Stimulated activated CD4-positive, alpha-beta T cell treated with anti-CD3 and anti-CD28 coated beads, Interleukin-12 subunit alpha, Interleukin-12 subunit beta, amount 100 ng/mL, for 4 hours (primary cell): ENCODE measurements at places on chromosomes 12 and 14.

GRCh38 chr14:32224737-32225377 lies 21.8 kb upstream of the RNU6-8 start:
- no peak for DNase-seq

DNA sequence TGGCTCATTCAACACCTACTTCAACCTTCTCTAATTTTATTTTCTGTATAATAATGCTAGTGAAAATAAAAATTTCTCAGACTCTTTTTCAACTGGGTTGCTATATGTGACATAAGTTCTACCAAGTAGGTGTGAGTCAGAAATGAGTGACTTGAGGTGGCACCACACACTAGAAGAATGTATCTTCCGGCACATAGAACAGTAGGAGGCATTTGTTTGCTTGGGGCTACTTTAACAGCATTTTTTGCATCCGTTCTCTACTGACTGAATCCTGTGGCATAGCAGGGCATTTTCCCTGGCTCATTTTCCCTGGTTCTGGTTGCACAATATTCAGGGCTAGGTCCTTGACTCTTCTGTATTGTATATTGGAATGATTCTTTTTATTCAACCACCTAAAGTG lies 194.0 kb upstream of the SLC16A7 start:
- no peak for DNase-seq

GRCh38 chr14:104686624-104687517 lies 2.5 kb upstream of the INF2 start:
- DNase-seq = no peak

GRCh38 chr12:176321-177181 lies 37.4 kb downstream of the SLC6A12 start:
- DNase-seq = no peak

DNA sequence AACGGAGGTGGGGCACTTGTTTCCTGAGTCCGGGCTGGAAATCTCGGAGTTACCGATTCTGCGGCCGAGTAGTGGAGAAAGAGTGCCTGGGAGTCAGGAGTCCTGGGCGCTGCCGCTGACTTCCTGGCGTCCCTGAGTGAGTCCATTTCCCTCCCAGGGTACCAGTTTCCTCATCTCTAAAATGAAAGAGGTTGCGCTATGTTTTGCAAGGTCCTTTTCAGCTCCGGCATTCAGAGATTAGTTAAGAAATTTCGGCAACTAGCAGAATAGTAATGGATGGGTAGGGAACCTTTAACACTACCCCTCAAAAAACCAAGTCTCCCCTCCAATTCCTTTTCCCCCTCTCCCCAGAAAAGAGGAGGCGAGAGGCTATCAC lies 724 bp downstream of the BLOC1S1 start:
- DNase-seq = no peak

DNA sequence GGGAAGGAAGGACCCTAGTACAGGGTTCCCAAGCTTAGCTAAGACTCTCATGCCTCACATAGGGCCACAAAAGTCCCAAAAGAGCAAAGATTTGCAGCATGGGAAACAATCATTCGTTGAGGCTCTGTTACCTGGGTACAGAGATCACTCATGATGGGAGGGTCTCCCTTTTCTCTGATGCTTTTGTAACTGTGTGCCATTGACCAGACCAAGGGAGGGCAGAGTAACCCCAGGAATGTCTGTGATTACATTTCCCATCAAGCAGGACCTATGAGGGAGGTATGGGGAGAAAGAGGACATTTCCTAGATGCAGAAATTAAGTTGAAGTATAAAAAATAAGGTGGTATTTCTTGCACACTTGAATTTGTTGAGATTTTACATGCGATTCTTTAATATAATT lies 16.4 kb upstream of the DLGAP5 start:
- no peak for DNase-seq

DNA sequence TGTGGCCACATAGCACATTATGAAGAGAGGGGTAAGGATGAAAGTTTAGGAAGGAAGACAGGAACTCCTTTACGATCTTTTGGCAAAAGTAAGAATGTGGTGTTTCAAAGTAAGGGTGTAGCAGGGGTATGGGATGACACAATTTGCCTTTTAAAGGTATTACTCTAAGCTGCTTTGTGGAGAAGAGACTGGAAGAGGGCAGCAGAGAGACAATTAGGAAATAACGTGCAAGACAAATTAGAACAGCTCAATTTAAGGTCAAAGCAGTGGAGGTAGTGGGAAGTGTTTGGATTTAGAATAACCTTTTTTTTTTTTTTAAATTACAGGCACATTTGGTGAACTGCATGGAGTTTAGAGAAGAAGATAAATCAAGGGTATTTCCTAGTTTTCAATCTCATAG lies 342.6 kb downstream of the NOVA1 start:
- DNase-seq = no peak

DNA sequence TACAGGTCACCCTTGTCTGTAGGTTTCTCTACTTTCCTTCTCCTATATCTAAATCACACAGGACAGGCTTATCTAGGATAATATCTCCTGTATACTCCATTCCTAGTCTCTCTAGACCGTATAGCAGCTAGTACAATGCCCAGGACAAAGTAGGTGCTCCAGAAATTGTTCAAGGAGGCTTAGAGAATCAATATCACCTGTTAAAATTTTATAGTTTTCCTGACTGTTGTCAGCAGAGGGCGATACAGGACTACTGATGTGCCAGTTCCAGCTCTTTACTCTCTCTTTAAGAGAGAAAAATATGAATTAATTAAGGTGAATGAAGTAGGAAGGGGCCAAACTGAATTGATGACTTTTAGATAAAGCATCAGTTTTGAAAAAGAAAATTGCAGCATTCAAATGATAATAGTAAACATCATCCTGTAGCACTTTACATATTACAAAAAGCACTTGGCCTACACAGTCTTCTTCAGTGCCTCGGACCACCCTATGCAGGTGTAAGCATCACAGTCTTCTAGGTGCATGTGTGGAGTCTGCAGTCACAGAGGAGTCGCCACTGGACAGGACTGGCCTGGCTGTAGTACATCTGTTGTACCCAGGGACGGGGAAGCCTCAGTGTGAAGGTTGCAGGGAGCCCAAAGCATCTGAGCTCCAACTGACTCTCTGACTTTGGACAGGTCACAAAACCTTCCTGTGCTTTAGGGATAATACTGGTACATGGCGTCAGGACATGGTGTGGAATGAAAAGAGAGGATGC lies 61.9 kb upstream of the MAX start:
- DNase-seq = no peak

- DNase-seq = no peak
These were observed 65.7 kb downstream of the PIK3C2G start for GRCh38 chr12:18327036-18327435.

DNA sequence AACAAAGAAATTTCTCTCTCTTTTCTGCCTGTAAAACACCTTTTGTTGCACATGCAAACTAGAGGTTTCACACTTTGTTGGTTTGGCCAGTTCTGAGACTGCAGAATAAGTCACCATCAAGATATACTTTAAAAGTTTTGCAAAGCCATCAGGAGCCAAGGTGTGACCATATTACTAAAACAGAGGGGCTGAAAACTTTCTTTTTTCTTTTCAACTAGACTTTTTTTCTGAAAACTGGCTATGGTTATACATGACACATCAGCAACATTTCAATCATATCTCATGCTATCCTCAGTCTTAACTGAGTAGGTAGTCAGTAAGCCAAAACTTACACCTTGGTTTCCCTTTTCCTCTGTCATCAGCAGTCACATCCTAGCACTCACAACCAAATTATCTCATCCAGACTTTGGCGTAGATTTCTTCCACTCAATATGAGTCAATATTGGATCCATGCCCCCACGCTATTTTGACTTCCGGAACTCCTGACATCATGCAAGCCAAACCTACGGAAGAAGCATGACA lies 4.1 kb upstream of the IFNG start:
- no peak for DNase-seq
